Esophagus muscularis mucosa (tissue), 4 donors: ENCODE measurements at places on chromosomes 4 and X.

GRCh38 chr4:79357365-79357764, 31.5 kb upstream of the NAA11 start:
- H3K27me3 ChIP-seq: no peaks in the 10 kb centered on the region
- H3K36me3 ChIP-seq: no peaks in the 10 kb centered on the region
- DNase-seq: no peak
- no peak overlapping the region for H3K27ac ChIP-seq

GRCh38 chrX:118347131-118347530, 1.2 kb downstream of the WDR44 start:
- peaks cover 32% of the 10 kb centered on the region for H3K4me1 ChIP-seq
- DNase-seq: no peak
- H3K27me3 ChIP-seq: no peaks in the 10 kb centered on the region
- no peaks in the 10 kb centered on the region for H3K36me3 ChIP-seq
- H3K4me3 ChIP-seq: peak overlapping the region; percentile 68

- no peak overlapping the region for H3K27ac ChIP-seq
- H3K36me3 ChIP-seq: no peaks in the 10 kb centered on the region
- H3K27me3 ChIP-seq: no peaks in the 10 kb centered on the region
- no peak overlapping the region for H3K4me3 ChIP-seq
Observed at GRCh38 chr4:22356987-22357596, 158.8 kb downstream of the ADGRA3 start.

DNA sequence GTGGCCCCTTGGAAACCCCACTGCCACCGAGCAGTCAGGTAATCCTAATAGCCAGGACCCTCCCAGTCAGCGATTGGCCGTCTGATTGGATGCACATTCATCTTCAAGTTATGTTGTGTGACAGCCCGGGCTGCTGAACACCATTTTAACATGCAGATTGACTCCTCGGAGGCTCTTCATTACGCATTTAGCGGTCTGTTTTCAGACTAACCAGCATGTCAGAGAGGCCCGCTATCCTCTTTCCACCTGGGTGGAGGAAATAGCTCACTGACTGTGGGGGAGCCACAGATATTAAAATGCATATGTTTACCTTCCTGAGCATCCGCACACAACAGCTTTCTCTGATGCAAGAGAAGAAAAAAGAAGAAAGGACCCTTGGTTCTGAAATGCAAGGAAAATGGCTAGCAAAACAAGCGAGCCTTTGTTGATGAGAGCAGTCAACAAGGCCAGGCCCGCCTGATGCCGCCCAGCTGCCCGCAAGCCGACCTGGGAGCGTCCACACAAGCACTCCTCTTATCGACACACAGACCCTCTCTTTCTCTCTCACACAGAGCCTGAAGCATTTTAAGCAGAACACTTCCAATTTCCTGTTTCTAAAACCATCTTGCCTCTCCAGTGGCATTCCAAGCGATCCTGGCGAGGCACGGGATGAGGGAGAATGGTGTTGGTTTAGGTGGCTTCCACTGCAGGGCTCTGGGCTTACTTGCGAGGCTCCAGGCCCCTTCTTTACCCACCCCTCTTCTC, 118.3 kb downstream of the MGST2 start:
- DNase-seq: no peak
- H3K4me1 ChIP-seq: no peaks in the 10 kb centered on the region

DNA sequence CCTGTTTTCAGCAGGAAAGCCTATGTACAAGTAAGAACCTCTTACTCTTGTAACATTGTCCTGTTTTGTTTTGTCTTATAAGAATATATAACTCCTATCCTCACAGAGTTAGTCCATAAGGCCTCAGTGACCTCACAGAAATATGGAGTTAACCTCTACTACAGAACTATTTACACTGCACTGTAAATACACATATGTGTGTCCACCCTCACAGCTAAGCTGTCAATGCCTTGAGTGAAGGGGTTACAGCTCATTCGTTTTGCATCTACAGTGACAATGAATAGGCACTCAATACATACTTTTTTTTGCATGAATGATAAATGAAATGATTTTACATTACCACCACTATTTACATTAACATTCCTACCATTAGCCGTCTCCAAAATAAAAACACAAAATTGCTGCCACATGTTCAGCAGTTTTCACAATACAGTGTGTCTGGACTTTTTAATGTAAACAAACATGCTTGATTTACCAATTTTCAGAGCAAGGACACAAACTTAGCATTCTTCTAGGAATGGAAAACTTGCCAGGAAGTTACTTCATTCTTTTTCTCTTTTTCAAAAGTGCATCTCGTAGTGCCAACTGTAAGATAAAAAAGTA, 9.5 kb upstream of the NAAA start:
- peaks cover 64% of the 10 kb centered on the region for H3K36me3 ChIP-seq
- no peak overlapping the region for H3K27ac ChIP-seq

DNA sequence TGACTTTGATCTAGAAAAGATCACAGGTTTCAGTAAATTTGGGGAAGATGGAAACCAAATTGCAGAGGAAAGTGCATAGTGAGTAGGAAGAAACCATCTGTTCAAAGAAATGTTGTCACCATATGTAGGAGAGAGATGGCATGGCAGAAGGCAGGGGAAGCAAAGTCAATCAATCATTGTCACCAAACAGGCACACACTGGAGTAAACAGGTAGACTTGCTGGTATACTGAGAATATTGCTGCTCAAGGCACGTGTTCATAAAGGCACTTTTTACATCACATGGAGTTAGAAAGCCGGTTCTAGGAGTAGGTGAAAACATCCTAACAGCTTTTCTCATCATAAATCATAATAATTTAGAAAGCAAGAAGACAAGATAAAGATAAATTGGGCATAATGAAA, 550.5 kb upstream of the FAT1 start:
- H3K4me1 ChIP-seq: no peaks in the 10 kb centered on the region
- no peak for DNase-seq
- no peaks in the 10 kb centered on the region for H3K27me3 ChIP-seq

DNA sequence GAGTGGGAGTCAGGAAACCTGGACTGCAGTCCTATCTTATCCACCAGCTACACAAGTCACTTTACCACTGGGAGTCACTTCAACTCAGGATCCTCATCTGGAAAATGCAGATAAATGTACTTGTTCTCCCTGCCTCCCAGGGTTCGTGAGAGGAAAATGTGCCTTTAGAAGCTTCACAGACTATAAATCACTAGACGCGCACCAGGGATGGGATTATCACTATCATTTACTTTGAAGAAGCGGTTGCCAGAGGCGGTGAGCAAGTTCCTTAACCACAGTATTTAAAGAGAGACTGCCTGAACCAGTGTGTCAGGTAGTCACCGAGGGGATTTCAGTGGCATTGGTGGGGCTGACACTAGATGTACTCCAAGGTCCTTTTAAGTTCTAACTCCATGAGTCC, 219.5 kb downstream of the HS6ST2 start:
- no peak overlapping the region for H3K4me3 ChIP-seq
- no peak overlapping the region for H3K27ac ChIP-seq
- H3K4me1 ChIP-seq: no peaks in the 10 kb centered on the region
- H3K36me3 ChIP-seq: no peaks in the 10 kb centered on the region

DNA sequence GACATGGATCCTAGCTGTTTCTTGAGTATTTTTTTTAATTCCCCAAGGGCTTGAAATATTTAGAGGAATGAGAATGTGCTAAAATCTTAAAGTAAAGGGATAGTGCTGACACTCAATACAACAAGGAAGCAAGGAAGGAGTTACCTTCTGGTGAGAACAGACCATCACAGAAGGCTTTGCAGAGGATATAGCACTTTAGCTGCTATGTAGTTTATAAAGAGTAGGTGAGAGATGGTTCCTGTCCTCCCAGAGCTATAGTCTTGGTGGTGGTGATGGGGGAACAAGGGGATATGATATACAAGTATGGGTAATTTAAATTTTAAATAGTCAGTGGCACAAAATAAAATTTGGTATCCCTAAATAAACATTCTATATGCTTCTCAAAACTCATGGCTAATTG, 47.6 kb downstream of the MTHFD2L start:
- no peak overlapping the region for H3K4me3 ChIP-seq
- no peak for DNase-seq
- H3K36me3 ChIP-seq: peaks cover 7% of the 10 kb centered on the region
- no peaks in the 10 kb centered on the region for H3K27me3 ChIP-seq
- no peak overlapping the region for H3K27ac ChIP-seq
